ENCODE measurements at places on chromosomes 6 and 20.

DNA sequence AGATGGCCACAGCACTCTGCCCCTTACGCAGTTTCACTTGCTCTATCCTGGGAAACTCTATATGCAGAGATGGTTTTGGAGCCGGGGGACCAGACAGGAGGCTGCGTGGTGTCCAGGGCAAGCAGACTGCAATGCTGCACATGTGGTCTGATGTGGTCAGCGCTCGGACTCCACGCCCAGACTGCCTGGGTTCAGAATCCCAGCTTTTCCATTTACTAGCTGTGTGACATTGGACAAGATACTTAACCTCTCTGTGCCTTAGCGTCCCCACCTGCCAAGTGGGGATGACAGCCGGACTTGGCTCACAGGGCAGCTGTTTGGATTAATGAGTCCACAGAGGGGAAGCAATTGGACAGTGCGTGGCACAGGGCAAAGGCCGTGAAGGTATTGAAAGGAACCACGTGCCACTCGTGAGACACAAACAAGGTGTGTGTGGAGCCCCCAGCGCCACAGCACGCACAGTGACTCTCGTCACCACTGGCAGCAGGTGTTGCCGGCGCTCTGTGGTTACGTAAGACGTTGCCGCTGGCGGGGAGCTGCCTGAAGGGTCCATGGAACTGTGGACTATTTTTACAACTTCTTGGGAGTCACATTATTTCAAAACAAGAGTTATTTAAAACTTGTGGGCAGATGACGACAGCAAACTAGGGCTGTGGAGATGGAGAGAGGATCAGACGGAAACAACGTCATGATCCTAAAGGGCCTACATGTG is 201.4 kb downstream of the PREX1 start:
- DNase-seq, result no peak

- DNase-seq, result no peak
Measured at GRCh38 chr6:154509421-154510143, 903 bp downstream of the CNKSR3 start.

DNA sequence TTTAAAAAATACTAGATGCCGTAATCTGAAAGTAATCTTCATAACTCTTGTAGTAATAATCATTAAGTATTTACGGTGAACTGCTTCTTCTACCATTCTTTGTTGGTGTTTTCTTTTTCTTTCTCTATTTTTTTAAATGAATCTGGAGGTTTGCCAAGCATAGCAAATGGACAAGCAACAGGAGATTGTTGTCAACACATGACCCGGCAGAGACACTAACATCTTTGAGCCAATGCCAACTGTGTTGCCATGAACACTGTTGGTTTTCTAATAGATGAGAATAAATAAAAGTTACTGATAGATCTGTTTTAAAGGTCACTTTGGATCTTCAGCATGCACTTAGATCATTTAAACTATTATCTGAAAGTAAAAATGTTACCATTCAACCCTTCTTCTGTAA is 523.6 kb upstream of the EYS start:
- DNase-seq, result no peak

- DNase-seq, result no peak
Measured at GRCh38 chr6:54254886-54255285, 53.4 kb upstream of the TINAG start.

DNA sequence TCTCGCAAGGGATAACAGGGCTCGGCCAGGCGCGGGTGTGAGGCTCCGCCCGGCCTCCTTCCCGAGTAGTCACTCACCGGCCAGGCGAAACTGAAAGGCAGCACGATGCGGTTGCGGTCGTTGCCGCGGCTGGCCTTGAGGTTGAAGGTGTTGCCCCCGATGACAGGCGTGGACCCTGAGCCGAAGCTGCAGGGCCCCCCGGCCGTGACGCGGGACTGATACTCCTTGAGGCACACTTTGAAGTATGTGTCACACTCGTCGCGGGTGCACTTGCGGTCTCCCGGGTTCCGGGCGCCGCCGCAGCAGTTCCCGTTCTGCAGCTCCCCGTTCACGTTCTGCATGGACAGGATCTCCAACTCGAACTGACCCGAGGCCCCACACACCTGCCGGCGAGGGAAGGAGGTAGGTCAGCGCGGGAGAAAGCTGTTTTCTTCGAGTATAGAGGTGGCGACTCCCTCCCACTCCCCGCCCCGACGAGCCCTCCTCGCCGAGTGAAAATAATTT is 1.1 kb downstream of the JAG1 start:
- DNase-seq, result peak; percentile 26

- DNase-seq, result no peak
Measured at GRCh38 chr6:110735666-110736065, 79.6 kb downstream of the CDK19 start.

GRCh38 chr20:48771542-48771941 is 56.3 kb downstream of the PREX1 start:
- no peak for DNase-seq

DNA sequence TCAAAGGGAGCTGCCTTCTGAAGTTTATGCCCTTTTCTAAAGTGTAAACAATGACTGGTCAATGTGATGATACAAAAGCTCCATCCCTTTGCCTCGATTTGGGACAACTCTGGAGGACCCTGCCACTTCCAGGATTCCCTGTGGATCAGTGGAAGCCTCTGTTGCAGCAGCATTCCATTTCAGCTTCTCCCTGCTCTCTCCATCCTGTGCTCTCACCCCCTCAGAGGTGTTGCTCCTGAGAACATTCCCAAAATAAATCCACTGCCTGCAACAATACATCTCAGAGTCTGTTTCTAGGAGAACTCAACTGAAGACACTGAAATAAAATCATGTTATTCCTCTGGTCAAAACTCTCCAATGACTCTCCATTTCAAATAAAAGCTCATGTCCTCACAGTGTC is 263.6 kb downstream of the HACE1 start:
- DNase-seq, result no peak

GRCh38 chr20:22127587-22127986 is 422.1 kb downstream of the PAX1 start:
- no peak for DNase-seq

GRCh38 chr6:16933961-16934360 is 167.9 kb upstream of the STMND1 start:
- DNase-seq, result no peak

GRCh38 chr20:58378704-58379103 is 10.3 kb upstream of the VAPB start:
- DNase-seq, result no peak

- DNase-seq, result no peak
Measured at GRCh38 chr6:129708496-129709195, 1.3 kb downstream of the ARHGAP18 start.

- DNase-seq, result no peak
Measured at GRCh38 chr6:109048670-109049415, 45.8 kb downstream of the SESN1 start.

DNA sequence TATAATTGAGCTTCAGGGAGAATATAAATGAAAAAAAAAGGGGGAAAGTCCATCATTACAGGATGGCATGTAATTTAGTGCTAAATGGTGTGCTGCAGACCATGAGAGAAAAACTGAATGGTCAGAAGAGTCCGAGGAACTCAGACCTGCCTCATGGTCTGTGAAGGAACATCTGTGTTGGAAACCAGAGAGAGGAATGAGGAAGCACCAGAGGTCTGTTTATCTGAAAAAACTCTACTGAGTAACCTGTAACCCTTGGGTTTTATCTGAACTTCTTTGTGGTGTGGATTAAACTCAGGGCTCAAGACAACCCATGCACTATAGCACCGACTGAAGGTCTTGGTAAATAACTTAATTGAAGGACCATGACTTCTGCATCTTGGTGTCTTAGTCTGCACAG is 108.1 kb downstream of the RNF144B start:
- no peak for DNase-seq

DNA sequence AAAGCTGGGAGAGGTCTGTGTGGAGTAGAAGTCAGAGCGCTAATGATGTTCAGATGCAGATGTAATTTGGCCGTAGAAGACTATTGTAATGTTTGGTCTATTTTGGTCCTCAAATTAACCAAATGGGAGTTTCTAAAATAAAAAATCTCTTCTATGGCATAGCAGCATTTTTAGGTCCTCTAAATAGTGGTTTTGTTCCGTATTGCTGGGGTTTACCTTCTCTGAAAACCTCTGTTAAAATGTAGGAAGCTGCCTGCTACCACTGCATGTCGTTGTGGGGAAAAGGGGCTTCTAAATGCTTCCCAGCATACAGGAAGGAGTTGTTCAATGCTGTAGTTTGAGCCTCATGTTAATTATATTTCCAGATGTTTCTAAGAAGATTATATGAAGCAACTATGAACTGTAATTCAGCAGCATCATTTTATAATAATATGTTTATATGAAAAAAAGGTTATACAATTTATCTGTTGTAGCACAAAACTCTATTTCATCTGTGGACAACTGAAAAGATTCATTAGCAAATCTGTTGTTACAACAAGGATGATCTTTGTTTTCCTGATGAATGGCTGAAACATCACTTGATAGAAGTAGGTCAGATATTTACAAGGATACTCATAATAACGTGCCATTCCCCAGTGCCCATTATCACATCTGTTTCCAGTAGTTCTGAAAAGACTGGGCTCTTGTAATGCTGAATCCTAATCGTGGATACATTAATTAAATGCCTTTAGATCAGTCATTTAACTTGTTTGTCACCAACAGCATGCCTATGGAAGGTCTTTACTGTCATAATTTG is 256.6 kb downstream of the TBC1D7 start:
- no peak for DNase-seq

- no peak for DNase-seq
Measured at GRCh38 chr6:154206141-154206540, 150.5 kb downstream of the IPCEF1 start.

- DNase-seq, result no peak
Measured at GRCh38 chr20:47352332-47353238, 3.9 kb downstream of the ZMYND8 start.

- no peak for DNase-seq
Measured at GRCh38 chr6:157792671-157793070, 30.4 kb upstream of the SNX9 start.

DNA sequence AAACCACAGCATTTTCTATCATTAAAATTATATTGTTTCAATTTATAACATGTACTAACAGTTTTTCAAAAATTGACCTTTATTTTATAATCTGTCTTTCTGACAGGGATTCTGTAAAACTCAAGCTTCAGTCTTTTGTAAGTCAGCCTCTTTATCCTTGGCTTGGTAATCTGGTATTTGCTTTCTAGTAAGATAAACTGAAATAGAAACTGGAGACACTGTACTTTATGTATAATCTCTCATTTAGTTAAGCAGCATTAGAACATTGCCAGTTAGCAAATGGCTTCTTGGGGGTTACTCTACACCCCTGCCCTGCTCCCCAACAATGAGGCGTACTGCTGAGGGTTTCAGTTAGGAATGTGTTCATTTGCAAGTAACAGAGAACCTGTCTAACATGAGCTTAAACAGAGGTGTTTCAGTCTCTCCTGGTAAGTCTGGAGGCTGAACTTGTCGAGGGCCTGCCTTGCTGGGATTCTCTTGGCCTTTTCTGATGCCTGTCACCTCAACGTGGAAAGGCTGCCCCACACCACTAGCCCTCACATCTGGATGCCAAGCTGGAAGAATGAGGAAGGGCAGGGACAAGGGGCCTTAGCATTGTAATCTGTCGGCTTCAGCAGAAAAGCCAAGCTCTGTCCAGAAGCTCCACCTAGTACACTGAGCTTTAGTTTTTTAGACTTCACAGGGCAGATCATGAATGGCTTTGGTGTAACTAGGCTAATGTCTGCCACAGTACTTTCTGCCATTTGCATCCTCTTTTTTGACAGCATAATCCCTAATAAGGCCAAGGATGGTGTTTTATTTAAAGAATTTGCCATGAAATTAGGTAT is 34.8 kb downstream of the SH3BGRL2 start:
- no peak for DNase-seq

GRCh38 chr6:3748208-3749066 is 3.1 kb downstream of the PXDC1 start:
- DNase-seq, result no peak

DNA sequence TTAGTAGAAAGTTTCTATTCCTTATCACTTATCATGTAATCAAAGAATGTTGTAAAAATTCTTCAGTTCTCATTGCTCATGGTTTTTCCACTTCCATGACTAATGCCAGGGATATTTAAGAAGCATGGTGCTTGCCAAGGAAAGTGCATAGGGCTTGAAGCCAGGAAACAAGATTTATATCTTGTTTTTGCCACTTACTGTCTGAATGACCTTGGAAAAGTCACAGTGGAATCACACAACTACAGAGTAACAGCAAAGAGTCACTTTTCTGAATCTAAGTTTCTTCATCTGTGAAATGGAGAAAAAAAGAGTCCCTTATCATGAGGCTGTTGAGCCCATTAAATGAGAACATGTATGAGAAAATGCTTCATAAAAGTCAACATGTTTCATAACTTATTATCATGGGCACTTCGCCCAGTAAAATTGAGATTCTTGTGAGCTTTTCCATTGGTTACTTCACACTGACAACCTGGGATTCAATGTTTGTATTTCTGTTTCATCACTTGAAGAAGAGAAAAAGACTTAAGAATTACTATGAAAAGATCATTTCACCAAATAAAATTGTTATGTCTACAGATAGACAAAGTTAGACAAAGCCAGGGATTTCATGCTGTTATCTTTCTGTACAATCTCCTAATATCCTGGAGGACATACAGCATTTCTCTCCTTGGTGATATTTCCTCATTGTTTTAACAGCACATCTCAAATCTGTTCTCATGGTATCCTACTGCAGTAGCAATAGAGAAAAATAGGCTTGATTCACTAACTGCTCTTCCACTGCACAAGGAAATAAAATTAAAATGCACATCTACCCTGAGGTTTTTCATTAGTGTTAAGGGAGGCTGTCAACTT is 7.6 kb upstream of the BMP5 start:
- no peak for DNase-seq

DNA sequence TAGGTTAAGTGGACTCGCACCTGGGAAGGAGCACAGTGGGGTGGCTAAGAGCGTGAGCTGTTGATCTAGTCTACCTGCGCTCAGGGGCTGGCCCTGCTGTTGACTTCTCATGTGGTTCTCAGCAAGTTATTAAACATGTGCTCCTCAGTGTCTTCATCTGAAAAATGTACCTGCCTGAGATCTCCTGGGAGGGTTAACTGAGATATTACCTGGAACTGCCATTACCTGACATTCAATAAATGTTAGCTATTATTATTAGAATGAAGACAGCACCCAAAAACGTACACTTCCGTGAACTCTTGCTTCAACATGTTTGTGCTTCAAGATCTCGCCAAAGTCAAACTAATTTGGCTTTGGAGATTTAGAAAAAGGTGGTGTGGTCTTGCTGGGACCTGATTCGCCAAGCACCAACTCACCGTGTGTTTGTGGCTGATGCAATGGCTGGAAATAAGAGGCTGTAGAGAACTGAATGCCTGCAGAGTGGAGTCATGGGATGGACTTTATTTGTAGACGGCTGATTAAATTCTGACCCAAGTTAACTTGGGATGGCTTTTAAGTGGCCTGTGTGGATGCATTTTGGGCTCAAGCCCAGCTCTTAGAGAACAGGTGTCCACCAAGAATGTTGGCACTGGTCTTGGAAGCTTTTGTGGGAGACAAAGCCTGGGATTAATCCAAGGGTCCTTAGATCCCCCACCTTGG is 692.9 kb downstream of the QKI start:
- DNase-seq, result no peak

- DNase-seq, result no peak
Measured at GRCh38 chr6:37013516-37014491, 8.3 kb downstream of the FGD2 start.

GRCh38 chr20:50041246-50041873 is 58.6 kb downstream of the SNAI1 start:
- no peak for DNase-seq

Measured in activated CD8-positive, alpha-beta memory T cell treated with anti-CD3 and anti-CD28 coated beads, Interleukin-2, amount 50 U/mL, for 4 hours (primary cell).